Activated CD8-positive, alpha-beta memory T cell treated with anti-CD3 and anti-CD28 coated beads for 48 hours (primary cell): ENCODE measurements at places on chromosomes 13 and 19.

DNA sequence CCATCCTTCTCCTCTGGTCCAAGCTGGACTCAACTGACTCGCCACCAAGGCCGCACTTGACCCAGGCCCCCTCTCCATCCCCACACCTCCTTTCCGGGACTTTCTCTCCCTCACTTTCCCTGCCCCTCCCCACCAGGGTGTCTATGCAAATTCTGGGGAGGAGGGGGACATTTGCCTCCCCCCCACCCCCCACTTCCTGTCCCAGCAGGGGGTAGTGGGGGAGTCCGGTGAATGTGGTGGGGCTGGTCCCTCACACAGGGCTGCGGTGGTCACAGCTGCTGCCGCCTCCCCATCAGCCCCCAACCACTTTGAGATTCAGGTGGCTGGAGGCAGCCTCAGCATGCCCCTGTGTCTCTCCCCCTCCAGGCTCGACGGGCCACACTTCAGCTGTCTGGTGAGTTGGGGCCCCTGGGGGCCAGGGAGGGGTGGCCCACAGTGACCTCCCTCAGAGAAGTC is 870 bp downstream of the SPIB start:
- DNase-seq = no peak

DNA sequence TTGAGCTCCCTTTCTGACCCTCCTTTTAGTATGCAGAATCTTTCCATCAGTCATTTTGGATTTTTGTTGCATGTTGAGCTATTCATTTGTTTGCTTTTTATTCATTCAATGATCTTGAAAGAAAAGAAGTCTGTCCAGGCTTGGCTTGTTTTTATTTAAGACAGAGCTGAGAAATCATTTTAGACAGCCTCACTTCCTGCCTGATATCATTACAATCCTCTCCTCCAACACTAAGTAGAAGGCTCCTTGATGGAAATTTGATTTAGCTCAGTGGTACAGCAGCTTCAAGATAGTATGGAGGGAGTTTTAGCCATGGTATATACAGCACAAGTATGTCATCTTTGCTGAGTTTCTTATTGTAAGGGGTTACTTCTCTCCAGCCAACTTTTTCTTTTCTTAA is 28.4 kb downstream of the MBNL2 start:
- DNase-seq = no peak

- no peak for DNase-seq
These were observed 10.8 kb downstream of the PRR36 start for GRCh38 chr19:7863157-7863970.

GRCh38 chr19:55474269-55475265 is 1.9 kb upstream of the ZNF628 start:
- no peak for DNase-seq

GRCh38 chr19:12796146-12797071 is 5.1 kb downstream of the JUNB start:
- no peak for DNase-seq

DNA sequence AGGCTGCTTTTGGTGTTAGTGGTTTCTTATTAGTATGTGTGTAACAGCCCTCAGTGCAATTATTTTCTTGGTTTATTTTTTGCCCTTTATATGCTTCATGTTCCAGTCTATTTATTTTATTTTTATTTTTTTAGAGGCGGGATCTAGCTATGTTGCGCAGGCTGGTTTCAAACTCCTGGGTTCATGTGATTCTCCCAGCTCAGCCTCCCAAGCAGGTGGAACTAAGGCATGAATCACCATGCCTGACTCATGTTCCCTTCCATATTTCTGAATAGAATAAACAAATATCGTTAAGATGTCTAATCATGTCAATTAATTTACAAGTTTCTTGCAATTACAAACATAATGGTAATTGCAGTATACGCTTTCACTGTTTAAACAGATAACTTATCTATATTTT is 11.7 kb downstream of the SKA3 start:
- no peak for DNase-seq

DNA sequence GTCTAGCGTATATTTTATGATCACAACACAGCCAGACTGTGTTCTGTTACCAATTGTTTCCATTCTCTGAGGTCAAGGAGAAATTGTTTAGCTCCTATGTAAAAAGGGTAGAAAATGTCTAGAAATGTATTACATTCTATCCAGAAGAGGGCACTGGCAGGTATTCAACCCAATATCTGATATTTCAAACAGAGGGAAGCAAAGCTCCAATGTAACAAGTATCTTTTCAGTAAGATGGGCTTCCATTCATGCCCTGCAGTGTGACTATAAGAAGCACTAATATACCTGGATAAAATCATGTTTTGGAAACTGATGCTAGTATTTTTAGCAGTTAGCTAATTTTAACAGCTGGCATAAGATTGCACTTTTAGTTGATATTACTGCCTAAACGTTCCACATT is 312.7 kb downstream of the FGF14 start:
- no peak for DNase-seq

- no peak for DNase-seq
These were observed 669.9 kb upstream of the PCDH20 start for GRCh38 chr13:62085337-62086229.

- no peak for DNase-seq
These were observed 105.7 kb upstream of the SLC15A1 start for GRCh38 chr13:98858191-98858590.

- no peak for DNase-seq
These were observed 1.5 kb downstream of the AKT2 start for GRCh38 chr19:40283414-40284250.

DNA sequence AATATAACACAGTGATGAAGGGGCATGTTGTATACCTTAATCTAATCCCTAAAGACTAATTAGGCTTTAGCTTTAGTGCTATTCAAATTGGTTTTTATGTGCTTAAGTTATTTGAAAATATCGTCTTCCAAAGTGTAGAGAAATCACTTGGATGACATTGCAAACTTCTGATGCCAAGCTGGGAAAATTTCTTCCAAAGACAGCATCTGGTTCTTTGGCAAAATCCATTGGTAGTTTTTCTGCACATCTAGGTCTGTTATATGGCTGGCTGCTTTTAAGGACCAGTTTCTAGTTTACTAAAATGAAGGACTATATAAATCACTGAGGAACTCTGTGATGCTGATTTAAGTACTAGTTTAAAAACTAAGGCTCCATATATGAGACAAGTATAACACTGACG is 2362.3 kb downstream of the PCDH9 start:
- no peak for DNase-seq

- no peak for DNase-seq
These were observed 792.9 kb downstream of the LIG4 start for GRCh38 chr13:107422421-107422820.

GRCh38 chr19:1360818-1361461 is 22.8 kb upstream of the NDUFS7 start:
- DNase-seq = no peak

- DNase-seq = no peak
These were observed 9.2 kb upstream of the ZSCAN1 start for GRCh38 chr19:58024661-58025060.

DNA sequence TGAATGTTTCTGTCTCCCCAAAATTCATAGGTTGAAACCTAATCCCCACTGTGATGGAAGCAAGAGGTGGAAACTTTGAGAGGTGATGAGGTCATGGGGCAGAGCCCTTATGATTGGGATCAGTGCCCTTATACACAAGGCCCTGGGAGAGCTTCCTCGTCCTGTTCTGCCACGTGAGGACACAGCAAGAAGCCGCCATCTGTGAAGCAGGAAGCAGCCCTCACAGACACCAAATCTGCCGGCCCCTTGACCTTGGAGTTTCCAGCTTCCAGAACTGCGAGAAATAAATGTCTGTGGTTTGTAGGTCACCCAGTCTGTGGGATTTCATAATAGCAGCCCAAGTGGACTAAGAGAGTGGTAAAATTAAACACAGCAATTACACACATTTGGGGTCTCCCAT is 737.4 kb downstream of the UQCRFS1 start:
- DNase-seq = no peak

GRCh38 chr19:14411938-14412245 is 7.2 kb downstream of the DDX39A start:
- DNase-seq = no peak
